Activated CD4-positive, alpha-beta T cell treated with anti-CD3 and anti-CD28 coated beads for 1 hour (primary cell): ENCODE measurements at places on chromosomes 5 and 9.

DNA sequence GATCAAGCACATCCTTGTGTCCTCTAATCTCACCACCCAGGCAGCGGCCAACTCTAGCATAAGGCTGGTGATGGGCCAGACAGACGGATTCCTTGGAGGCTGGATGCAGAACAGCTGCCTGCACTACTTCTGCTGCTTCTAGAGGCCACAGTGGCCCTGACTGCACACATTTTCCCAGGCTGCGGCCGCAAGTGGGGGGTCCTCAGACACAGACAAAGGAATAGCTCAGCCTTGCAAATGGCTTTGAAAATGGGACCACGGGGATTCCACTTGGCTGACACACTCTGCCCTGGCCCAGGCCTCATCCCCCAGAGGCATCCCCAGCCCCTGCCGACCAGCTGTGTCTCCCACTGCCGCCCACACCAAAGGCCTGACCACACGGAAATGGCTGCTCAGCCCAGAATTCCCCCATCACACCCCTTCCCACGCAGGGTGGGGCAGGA lies 540.8 kb downstream of the BNC2 start:
- DNase-seq: no peak

- DNase-seq: no peak
Measured at GRCh38 chr5:79850941-79851340, 140.1 kb downstream of the MTX3 start.

DNA sequence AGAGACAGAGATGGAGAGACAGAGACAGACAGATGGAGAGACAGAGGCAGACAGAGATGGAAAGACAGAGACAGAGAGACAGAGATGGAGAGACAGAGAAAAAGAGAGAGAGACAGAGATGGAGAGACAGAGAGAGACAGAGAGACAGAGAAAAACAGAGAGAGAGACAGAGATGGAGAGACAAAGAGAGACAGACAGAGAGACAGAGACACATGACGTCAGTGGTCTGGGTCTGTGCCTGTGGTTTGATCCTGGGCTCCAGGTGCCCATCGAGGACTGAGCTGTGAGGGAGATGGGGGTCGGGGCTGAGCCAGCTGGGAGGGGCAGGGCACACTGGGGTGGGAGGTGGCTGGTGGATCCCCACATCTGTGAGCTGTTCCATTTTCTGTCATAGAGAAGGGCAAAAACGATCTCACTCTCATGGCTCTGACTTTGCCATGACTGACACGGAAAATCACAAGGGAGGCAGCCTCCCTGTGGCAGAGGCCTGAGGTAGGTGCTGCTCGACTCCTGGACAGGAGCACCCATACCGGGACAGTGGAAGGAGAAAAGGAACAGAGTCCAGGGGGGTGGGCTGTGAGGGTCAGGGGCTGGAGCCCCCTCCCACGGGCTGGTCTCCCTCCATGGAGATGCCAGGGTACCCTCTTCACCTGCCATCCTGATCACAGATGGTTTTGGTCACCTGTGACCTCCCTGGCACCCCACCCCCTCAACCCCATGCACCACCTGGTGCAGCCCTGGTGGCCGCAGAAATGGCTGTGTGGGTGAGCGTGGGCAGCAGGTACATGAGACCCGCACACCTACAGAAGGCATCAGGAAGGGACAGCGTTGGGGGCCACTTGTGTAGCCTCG lies 28.8 kb downstream of the GLT6D1 start:
- no peak for DNase-seq

- no peak for DNase-seq
Measured at GRCh38 chr9:89661956-89662717, 57.3 kb downstream of the GADD45G start.

GRCh38 chr9:29873579-29873978 lies 2300.3 kb upstream of the C9orf72 start:
- no peak for DNase-seq

DNA sequence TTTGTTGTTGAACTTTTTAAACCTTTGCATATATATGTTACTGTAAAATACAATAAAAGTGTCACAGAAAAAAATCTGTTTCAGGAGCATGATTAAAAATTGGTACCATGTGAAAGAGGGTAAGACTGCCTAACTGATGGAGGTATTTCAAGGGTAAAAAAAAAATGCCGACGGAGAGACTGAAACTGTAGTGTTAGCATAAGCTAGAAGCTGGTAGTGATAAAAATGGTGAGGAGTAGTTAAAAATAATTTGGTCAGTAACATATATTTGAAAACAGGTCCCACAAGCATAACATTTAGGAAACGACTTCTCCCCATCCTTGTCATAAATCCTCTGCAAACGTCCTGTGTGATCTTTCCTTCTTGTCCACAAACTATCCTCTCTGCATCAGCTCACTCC lies 64.7 kb downstream of the MEF2C start:
- no peak for DNase-seq
